NCI-H1417 treated with DMSO at 0.1 percent for 48 hours (cell line): ENCODE measurements at places on chromosomes 4 and X.
A peak's percentile ranks its signal among the peaks of the same experiment; 100 is the strongest.

DNA sequence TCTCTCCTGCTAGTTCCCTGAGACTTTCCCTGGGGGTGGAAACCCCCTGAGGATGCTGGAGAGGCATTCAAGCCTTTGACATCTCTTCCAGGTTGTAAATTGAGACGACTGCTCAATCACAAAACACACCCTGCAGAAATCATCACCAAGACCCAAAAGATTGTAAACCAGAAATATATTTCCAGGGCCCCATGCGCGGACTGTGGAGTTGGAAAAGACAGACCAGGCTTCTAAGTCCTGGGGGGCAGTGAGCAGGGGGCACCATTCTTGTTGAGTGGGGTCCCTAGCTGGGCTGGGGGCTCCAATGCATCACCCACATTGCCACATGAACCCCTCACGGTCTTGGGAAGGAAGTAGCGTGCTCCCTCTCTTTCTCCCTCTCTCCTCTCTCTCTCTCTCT is 87.9 kb upstream of the C4orf50 start:
- DNase-seq, result no peak

GRCh38 chr4:87150498-87151261 is 69.7 kb downstream of the KLHL8 start:
- DNase-seq, result peak; percentile 2

DNA sequence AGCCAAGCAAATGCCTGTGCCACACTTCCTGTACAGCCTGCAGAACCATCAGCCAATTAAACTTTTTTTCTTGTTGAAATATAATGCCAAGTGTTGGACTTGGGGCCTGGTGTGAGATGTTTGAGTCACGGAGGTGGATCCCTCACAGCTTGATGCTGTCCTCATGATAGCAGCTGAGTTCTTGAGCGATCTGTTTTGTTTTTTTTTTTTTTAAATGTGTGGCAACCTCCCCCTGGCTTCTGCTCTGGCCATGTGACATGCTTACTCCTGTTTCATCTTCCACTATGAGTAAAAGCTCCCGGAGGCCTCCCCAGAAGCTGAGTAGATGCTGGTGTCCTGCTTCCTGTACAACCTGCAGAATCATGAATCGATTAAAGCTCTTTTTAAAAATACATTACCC is 973.3 kb upstream of the FTHL17 start:
- no peak for DNase-seq

- no peak for DNase-seq
Measured at GRCh38 chrX:12332786-12333347, 194.6 kb downstream of the FRMPD4 start.

- DNase-seq, result no peak
Measured at GRCh38 chr4:106365613-106366012, 3.0 kb downstream of the GIMD1 start.

DNA sequence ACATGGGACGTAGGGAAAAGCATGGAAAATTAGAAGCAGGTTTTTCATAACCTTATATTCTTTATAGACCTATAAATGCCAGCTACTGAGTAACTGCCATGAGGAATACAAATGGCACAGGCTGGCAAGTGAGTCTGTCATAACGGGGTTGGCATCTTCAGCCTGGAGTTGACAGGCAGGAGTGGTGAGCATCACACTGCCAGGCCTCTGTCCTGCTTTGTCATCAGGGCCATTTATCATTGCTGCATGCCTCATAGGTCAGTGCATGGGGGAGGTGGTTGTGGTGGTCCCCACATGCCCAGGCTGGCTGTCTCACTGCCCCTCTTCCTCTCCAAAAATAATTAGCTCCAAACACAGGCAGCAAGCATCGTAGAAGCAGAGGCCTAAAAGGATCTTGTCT is 72.5 kb downstream of the LNX1 start:
- no peak for DNase-seq

DNA sequence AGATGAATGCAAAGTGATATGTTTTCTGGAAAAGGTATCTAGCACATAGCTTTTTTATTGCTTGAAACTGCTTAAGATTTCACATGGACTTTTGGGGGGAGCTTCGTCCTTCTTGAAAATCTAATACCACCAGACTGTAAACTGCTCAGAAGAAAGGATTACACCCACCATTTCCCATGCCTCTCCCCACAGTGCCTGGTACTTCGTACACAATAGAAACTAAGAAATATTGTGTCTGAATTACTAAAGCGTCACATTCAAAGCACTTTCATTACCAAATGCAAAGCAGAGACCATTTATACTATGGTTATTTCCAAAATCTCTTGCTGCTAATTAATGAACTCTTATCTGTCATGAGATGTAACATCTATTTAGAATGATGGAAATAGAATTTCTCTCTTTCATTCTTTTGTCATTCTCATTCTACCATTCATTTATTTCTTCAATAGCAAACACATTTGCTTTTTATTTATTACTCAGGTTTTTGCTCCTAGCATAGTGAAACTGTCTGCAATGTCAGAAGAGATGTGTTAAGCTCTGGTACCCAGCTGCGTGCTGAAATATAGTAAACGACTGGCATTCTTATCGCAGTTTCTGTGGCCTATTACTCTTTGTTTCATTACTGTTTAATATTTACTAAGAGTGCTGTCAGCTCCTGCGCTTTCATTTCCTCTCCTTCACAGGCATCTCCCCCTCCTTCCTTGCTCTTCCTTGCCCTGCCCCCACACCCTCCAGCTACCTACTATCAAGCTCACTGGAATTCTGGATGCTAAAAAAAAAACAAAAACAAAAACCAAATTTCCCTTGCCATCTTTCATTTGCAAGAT is 51.4 kb upstream of the RAPGEF2 start:
- no peak for DNase-seq

DNA sequence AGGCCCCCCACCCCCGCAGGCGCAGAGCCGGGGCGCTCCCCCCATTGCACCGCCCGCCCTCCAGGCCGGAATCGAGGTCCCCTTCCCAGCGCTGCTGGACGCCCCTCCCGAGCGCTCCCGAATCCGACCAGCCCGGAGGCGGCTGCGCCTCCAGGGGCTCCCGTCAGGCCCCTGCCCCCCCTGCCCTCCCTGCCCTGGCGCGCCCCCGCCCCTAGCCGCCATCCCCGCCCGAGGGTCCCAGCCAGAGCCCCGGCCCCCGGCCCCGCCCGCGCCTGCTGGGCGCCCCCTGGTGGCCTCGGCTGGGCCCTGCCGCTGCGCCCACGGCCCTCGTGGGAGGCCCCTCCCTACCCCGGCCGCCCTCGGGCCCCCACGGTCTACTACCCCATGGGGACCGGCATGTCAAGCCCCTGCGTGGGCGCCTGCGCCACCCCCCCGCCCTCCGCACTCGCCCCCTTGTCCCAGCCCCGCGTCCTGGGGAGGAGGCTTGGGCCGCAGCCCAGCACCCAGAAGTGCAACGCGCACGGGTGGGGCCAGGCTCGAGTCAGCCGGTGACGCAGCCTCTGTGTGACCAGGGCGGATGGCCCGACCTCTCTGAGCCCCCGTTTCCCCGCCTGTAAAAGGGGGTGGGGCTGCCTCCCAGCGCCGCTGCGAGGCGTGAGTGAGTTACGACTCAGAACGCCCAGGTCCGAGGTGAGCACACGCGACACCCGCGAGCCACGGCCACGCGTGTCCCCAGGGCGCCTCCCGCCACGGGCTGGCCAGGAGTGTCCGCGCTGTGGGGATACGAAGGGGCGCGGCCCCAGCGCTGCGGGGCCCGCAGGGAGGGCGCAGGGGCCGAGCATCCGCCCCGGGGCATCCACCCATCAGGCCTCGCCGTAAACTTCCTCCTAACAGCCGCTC is 104.9 kb downstream of the FAM53A start:
- DNase-seq, result no peak

- DNase-seq, result no peak
Measured at GRCh38 chr4:167088115-167088514, 146.2 kb downstream of the SPOCK3 start.
